ENCODE measurements at places on chromosomes 3 and 15.

- DNase-seq: no peak
Observed at GRCh38 chr3:71657831-71658530, 67.2 kb downstream of the EIF4E3 start.

- DNase-seq: no peak
Observed at GRCh38 chr3:2714834-2715233, 395.3 kb downstream of the IL5RA start.

DNA sequence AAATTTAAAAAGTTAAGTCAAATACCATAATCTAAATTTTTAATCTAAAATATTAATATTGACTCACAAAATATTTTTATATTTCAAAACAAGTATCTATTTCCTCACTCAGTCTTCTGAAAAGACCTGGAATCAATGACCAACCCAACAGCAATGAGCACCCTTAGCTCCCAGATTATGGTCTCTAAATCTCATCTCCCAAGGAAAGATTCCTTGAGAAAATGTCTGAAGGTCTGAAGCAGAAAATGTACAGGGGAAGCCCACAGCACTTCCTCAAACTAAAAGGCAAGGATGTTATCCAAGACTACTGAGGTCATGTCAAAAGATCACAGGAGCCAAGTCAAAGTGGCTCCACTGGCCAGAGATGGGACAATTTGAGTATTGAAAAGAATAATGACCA lies 51.0 kb upstream of the SLCO2A1 start:
- no peak for DNase-seq

- DNase-seq: no peak
Observed at GRCh38 chr15:35559683-35560082, 13.7 kb upstream of the DPH6 start.

DNA sequence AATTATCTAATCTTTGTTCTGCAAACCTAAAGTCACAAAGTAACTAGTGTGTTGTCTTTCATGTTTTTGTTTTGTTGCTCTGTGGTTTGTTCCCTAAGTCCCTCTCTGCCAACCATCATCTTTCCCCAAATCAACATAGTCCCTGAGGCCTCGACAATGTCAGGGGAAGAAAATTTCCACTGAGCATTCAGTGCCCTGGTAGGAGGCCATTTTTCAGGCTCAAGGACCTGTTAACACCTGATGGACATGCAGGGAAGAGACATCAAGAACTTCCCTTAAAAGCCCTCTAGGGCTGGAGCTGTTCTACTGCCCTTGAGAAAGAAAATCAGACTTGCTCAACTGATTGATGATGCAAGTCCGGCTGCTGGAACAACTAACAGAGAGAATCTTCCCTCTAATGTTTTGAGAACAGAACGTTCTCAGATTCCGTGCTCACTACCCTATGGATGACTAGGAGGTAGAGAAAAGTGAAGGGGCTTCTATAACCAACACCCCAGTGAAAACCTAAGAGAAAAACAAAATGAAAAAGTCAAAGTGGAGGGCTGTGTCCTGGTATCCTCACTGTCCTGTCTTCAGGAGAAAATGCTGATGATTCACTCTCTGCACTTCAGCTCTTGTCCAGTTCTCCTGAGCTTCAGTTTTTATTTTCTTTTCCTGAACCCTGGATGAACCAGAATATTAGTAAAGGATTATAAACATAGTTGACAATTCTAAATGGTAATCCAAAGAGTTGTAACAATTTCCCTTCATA lies 373.1 kb downstream of the FOXP1 start:
- no peak for DNase-seq
